ENCODE measurements at places on chromosomes 6 and 20. TPM values are rescaled to one million over a fixed set of nuclear protein-coding genes. Genes with fewer than 3 reads are reported as not detected.

GRCh38 chr6:128508588-128509296, 11.7 kb downstream of the PTPRK start:
- DNase-seq = peak; percentile 92

DNA sequence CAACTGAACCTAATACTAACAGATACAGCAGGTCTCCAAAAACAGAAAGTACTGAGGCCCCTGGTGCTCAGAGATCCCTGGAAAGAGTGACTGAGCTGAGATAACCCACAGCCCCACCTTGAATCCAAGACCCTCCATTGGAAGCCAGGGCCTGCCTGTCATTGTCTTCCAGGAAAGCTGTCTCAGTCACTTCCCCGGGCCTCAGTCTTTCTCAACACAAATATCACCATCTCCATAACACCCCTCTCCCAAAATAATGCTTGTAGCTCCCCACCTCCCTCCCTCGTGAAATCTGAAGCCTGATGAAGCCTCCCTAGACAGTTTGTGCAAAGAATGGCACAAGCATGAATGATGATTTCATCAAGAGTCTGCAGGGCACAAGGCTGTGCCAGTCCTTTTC, 138.2 kb upstream of the LRFN2 start:
- DNase-seq = no peak

DNA sequence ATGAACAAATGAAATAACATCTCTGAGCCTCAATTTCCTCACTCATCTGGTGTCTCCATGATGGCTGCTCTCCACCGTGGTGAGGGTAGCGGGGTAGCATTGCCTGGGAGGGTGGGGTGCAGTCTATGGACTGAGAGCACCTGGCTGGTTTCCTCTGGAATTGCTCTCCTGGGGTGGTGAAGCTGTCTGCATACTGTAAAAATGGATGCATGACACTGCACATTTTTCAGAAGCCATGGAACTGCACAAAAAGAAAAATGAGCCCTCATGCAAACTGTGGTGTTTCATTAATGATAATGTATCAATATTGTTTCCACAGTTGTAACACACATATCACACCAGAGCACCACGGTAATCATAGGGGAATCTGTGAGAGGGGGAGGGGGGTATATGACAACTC, 12.1 kb upstream of the ITPR3 start:
- DNase-seq = no peak

DNA sequence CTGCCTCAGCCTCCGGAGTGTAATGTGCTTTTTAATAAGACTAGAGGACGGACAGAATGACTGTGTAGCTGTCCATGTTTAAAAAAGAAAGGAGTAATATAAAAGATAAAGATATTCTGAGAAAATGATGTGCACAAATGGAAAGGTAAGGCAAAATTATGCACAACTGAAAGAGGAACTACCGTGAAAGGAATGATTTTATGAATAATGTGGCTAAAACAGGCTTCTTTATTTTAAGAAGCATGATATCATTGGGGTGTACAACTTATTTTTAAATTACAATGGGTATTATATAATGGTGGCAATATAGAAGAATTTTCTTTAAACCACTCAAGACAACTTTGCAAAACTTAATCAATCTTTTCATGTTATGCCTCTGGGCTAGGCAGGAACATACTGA, 78.1 kb downstream of the FIG4 start:
- no peak for DNase-seq

DNA sequence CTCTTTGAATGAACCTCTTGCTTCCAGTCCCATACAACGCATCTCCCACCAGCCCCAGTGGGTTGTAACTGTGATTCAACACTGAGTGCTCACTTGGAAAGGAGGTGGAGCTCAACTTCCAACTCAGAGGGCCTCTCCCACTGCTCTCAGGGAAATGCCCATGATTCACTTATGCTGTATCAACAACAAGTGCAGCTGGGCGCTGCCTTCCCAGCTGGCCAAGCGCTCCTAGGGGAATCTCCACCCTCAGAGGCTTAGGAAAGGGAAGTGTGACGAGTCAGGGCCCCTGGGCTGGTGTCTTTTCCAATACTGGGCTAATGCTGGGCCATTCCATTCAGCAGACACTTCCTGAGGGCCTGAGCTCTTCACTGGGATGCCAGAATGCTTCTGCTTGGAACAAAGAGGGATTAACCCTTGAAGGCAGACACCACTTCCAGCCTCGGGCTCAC, 8.1 kb upstream of the OCSTAMP start:
- peak; percentile 91 for DNase-seq

DNA sequence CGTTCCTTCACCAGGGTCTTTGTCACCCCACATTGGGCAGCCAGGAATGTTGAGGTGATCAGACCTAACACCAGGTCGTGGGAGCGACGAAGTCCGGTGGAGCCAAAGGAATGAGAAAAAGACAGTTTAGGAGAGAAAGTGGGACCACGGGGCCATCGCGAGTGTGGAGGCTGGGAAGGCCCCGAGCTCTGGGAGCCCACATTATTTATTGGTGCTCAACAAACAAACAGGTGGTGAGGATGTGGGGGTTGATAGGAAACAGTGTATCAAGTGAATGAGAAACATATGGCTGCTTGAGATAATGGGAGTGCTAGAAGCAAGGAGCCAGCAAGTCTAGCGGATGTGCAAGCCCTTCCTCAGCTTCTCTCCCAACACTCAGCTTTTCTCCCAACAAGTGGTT, 287.1 kb upstream of the SGK1 start:
- DNase-seq = no peak

DNA sequence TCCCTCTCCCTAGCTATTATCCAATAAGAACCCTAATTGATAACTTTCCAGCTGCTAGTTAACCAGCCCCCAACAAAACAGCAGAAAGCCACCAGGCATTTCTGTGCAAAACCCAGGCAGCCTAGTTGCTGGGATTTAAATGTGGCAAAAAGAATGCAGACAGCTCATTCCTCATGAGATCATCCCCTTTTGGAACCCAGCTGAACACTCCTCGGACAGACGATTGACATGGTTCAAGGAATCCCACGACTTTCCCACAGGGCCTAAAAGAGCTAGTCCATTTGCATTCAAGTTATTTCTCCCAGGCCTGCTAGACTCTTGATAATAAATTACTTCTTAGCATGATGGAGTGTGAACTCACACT, 24.0 kb downstream of the JAG1 start:
- no peak for DNase-seq

DNA sequence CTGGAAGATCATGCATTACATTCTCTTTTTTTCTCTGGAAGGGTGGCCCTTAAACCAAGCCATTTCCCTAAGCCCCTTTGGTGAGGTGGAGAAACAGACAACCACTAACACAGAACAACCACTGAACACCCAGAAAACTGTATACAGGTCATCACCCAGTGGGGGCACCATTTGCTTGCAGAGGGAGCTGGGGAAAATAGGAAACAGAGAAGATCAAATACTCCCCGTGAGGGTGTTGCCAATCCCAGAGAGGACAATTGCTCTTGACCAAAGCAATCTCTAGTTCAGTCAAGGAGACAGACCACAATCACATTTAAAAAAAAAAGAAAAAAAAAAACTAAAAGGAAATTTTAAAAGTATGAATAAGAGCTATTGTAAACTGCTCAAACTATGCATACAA, 865 bp upstream of the DAAM2 start:
- DNase-seq = no peak

DNA sequence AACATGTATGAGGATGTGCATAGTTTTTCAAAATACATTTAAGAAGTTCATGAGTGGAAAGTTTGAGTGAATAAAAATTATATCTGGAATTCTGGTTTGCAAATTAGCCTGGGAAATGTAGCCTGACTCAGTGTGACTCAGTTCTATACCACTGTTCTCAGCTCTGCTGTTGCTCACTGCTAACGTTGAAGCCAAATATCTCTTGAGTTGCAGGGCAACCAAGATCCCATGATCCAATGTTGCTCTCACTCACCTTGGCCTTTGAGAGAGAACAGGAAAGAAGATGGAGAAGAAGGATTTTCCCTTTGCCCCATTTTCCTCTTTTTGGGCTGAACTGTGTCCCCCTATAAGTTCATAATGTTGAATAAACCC, 28.9 kb downstream of the PSMB9 start:
- no peak for DNase-seq

GRCh38 chr6:24543683-24544082, 48.9 kb downstream of the ALDH5A1 start:
- DNase-seq = no peak

GRCh38 chr6:79782792-79783580, 151.9 kb downstream of the SH3BGRL2 start:
- DNase-seq = no peak

GRCh38 chr6:136014454-136015437, 163.2 kb downstream of the PDE7B start:
- no peak for DNase-seq

DNA sequence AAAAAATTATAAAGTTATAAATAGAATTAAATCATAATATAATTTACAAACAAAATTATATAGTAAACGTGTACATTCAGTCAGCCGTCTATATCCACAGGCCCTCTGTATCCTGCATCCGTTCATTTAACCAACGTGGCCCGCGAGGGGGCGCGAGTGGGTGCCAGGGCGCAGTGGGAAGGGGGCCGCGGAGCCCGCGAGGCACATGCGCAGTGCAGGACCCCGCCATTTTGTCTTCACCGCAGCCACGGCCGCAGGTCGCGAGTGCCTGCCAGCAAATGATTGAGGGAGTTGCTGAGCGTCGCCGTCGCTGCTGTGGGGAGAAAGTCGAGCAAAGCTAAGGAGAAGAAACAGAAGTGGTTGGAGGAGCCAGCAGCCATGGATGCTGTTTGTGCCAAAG, 53.4 kb upstream of the ECI2 start:
- DNase-seq = no peak

- no peak for DNase-seq
These were observed 81.6 kb upstream of the MC3R start for GRCh38 chr20:56166781-56167465.

- DNase-seq = no peak
These were observed 530 bp downstream of the GOPC start for GRCh38 chr6:117601811-117602150.

DNA sequence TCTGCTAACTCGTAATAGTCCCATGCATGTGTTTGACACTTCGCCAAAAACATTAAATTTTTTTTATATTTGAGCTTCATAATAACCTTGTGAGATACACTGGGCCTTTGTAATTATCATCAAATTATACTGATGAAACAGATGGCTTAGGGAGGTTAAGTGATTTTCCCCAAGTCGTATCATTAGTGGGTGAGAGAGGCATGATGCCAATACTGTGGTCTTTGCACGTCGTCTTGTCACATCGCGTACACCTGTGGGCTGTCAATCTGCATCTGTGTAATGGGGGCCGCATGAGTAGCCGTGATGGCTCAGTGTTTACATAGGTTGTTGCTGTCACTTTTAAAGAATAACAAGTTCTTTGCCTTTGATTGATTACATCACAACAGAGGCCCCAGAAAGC, 1.7 kb downstream of the PRL start:
- no peak for DNase-seq

- DNase-seq = no peak
These were observed 987.5 kb downstream of the HACE1 start for GRCh38 chr6:103872233-103872632.

DNA sequence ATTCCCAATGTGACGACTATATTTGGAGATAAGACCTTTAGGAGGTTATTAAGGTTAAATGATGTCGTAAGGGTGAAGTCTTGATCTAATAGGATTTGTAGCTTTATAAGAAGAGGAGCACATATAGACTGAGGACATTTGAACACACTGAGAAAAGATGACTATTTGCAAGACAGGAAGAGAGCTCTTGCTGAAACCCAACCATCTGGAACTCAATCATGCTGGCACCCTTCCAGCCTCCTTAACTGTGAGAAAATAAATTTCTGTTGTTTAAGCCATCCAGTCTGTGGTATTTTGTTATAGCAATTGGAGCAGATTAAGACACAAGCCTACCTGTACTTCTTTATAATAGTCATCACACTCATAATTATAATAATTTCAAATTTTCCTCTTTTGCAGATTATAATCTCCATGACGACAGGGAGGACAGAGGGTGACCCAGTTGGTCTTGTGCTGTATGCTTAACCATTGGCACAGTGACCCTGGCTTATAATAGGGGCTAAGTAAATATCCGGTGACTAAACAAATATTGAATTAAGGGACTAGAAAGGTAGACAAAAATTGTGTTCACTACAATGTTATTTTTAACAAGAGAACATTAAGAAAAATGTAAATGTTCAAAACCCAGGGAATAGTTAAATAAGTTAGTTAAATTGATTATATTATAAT, 206.4 kb upstream of the HDDC2 start:
- DNase-seq = peak; percentile 6

DNA sequence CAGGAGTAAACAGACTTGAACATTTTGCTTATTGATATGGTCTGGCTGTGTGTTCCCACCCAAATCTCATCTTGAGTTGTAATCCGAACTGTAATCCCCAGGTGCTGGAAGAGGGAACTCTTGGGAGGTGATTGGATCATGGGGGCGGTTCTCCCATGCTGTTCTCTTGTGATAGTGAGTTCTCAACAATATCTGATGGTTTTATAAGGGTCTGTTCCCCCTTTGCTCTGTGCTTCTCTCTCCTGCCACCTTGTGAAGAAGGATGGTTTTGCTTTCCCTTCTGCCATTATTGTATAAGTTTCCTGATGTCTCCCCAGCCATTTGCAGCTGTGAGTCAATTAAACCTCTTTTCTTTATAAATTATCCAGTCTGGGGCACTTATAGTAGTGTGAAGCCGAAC, 40.0 kb downstream of the MYLIP start:
- DNase-seq = peak; percentile 79

DNA sequence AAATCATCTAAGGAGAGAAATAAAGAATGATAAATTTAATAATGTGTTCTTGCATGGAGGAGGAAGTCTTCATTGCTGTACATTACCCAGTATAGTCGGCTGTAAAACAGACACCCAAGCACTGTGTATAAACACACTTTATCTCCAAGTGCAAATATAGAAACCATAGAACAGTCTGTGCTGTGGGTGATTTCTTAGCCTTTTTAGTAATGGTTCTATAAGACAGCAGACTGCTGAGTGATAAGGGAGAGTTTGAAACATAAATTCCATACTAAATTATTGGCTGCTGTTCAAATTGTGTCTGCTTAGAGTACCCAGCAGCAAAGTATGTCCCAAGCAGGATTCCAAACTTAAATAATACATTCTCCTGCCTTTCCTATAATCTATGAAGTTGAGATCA, 4.6 kb downstream of the FILIP1 start:
- DNase-seq = peak; percentile 78

LATS1 gene
- total RNA-seq = 27.6 TPM

DDX43 gene
- total RNA-seq = 0.95 TPM

CAPN11 gene
- 1.8 TPM for total RNA-seq

PNPLA1 gene
- not detected for total RNA-seq

VNN1 gene
- not detected for total RNA-seq

RUNX2 gene
- not detected for total RNA-seq
